ENCODE measurements at places on chromosomes 7 and 10.

DNA sequence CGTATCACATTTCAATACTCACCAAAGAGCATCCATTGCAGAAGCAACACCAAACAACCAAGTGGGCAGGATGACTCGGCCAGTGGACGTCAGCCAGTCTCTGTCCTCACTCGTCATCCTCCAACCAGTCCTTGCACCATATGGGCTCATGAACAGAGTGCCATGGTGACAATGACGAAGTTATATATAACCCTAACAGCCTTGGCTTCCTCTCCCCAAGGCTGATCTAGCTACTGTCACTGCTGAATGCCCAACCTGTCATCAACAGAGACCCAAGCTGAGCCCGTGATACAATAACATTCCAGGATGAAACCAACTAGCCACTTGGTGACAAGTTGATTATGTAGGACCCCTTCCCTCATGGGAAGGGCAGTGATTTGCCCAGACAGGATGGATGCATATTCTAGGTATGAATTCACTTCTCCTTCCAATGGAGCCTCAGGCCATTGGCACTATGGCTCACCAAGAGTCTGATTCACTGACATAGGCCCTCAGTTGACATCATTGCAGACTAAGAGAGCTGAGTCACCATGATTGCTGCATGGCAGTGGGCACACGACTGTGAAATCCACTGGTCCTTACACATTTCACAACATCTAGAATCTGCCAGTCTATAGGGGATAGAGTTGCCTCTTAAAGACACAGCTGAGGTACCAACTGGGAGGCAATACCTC is 26.3 kb upstream of the PPIF start:
- no peak for DNase-seq

- no peak for DNase-seq
These were observed 24.1 kb upstream of the ZC3HAV1L start for GRCh38 chr7:139059905-139060304.

GRCh38 chr10:96279191-96279641 is 7.8 kb upstream of the BLNK start:
- DNase-seq, result no peak

DNA sequence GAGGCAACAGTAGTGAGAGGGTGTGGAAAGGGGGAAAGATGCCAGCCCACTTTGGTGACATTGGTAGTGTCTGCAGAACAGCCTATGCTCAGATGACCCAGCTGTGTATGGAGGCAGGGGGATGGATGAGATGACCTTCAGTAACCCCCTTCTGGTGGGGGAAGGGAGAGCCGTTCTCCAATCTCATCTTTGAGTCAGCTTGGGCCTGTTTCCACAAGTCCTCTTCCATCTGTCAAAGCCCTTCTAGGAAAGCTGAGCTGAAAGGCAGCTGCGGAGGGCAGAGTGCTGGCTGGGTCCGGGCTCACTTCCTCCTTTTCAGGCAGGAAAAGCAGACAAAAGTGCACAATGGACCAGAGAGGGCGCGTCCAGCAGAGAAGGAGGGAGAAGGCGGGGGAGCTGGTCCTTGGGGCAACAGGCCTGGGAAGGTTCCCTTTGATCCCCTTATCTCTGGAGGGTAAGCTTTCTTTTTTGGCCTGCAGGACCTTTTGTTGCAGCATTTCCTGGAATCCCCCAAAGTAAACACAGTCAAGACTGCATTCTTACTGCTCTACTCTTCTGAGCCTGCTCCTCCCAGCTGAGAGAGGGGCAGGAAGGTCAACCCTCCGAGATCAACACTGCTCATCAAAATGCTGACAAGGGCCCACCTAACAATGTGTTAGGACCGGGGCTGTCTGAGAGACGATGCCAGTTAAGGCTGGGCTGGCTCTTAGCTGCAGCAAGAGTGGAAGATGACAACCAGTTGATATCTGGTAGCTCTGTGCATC is 1.2 kb upstream of the LRMDA start:
- DNase-seq, result no peak

- DNase-seq, result no peak
These were observed 131.3 kb downstream of the CACNB2 start for GRCh38 chr10:18271491-18271890.

DNA sequence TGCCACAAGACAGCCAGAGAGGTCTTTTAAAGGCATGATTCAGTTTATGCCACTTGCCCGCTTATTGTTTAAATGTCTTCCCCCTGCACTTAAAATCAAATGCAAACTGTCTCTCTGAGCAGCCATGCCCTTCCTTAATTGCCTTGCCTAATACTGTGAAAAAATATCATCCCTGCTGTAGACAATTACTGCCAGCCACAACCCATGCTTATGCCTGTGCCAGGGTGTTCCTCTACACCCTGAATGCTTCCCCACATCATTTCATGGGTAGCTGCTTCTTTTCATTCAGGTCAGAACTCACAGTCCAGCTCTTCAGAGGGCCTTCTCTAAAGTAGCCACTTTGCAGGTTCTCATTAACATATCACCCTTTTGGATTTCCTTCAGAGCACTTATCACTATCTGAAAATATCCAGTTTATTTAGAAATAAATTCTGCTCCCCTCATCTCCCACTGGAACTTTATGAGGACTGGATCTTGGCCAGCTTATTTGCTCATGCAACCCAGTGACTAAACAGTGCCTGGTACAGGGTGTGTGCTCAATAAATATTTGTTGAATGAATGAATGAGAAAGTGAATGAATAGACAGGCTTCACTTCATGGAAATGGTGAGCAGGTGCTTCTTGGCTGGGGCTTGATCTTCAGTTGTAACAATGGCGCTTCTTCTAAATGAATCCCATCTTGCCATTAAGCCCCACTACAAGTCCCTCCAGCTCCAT is 162.4 kb upstream of the MDFIC start:
- no peak for DNase-seq

DNA sequence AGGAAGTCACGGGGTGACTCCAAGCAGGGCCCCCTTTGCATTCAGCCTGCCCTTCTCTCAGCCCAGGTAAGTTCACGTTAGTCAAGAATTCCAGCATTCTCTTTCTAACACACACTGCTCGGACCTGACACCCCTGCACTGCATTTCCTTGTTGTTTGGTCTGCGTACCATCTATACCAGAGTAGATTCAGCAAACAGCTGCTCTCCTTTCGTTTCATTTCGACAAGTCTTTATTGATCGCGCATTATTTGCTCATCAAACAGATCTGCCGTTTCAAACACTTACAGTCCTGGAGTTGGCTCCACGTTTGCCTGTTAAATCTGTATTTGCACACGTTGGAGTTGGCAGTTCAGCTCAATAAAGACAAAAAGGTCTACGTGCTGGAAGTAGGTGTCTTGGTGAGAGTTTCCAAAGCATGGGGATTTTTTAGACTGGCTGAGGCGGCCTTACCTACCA is 495.1 kb downstream of the RPS24 start:
- DNase-seq, result no peak

DNA sequence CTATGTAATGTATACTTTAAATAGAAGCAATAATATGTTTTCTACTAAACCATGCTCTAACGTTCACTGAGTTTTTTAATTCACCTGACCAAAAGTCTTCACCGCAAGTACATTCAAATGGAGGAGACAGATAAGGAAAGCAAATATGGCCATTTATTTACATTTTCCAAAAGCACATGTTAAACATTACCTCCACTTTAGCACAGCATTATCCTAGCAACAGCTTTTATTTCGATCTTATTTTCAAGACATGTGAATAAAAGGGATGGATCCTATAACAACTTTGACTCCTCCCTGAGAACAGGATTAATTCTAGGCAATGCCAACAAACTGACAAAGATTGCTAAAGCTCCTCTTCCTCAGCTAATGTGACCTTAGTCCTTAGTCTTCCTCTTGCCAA is 11.5 kb upstream of the GRM8 start:
- DNase-seq, result no peak

DNA sequence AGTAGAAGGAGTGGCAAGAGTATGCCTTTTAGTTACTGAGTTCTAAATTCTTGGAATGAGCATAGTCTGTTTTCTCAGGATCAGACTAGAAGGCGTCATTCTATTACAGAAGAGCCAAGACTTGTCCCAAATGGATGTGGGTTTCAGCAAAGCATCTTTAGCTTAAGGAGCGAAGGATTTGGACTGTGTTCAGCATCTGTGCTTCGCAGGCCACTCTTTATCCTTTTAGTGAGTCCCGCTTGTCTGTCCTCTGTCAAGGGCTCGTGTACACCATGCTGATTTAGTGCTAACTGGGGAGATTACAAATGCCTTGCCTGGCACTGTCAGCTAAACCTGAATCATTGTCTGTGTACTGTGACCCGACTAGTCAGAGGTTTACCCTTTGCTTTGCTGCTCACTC is 465.7 kb downstream of the AUTS2 start:
- DNase-seq, result no peak

DNA sequence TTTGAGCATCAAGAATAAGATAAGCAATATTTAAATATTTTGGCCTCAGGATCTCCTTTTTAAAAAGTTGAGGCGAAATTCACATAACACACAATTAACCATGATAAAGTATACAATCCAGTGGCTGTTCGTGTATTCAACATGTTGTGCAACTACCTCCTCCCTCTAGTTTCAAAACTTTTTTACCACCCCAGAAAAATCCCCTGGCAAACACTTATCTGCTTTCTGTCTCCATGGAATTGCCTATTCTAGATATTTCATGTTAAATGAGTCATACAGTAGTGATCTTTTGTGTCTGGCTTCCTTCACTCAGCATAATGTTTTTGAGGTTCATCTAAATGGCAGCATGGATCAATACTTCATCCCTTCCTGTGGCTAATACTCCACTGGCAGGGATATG is 31.8 kb upstream of the IL15RA start:
- DNase-seq, result no peak

GRCh38 chr10:48695636-48696534 is 11.2 kb downstream of the WDFY4 start:
- DNase-seq, result no peak

DNA sequence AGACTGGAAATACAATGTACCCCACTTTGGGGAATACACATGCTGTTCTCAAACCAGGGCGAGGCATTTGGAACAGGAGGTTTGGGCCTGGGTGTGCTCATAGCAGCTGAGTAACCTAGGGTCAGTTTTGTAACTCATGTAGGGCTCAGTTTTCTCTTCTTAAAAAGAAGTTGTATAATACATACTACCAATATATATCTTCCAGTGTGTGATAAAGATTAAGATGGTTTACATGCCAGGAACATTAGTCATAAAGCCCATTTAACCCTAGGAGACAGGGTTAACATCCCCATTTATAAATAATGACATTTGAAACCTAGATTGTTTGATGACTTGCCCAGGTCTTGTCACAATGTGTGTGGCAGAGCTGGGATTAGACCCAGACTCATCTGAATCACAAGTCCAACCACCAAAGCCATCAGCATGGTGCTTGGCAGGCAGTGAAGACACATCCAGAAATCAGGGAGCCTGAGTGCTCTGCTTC is 6.0 kb downstream of the AKR1B10 start:
- DNase-seq, result no peak

DNA sequence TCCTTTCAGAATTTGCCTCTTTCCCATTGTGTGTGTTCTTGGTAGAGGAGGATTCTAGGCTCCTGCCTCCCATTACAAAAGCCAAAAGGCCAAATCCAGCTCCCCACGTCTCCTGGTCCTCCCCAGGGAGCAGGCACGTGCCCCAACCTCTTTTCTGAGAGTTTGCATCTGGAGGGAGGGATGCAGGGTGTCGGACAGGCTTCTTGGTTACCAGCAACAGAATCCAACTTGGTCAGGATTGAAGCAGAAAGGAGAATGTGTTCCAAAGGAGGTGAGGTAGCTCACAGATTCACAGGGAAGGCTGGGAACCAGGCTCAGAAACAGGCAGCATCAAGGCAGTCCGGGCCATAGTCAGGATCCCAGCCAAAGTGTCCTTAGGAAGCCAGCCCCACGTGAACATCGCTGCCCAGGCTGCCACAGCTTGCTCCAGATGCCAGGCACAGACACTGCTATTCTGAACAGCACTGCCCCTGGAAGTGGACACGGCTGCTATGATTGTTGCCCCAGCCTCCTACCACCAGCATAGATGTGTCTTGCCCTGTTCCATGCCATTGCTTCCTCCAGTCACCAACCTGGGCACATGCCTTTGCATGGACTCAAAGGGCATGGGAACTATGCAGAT is 264.2 kb upstream of the ZMIZ1 start:
- DNase-seq, result no peak

DNA sequence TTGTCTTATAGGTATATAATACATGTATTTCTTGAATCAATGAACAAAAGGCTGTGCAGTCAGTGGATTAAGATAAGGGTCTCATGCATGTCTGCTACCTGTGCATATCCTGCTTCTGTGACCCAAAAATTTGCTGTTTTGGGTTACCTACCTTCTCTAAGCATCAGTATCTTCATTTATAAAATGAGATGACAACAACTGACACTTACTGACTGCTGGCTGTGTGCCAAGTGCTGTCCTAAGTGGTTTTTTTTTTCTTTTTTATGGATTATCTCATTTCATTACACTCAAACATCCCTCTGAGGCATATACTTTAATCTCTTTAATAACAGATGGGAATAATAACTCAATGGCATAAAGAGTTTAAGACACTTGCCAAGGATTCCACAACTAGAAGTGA is 2.1 kb downstream of the PDK4 start:
- DNase-seq, result no peak

- DNase-seq, result no peak
These were observed 103.1 kb downstream of the NRF1 start for GRCh38 chr7:129714514-129715063.

GRCh38 chr7:41729059-41729458 is 26.2 kb upstream of the INHBA start:
- DNase-seq, result no peak

- no peak for DNase-seq
These were observed 3.4 kb downstream of the TWIST1 start for GRCh38 chr7:19113855-19114550.

- no peak for DNase-seq
These were observed 678 bp downstream of the SH2B2 start for GRCh38 chr7:102287111-102287980.

DNA sequence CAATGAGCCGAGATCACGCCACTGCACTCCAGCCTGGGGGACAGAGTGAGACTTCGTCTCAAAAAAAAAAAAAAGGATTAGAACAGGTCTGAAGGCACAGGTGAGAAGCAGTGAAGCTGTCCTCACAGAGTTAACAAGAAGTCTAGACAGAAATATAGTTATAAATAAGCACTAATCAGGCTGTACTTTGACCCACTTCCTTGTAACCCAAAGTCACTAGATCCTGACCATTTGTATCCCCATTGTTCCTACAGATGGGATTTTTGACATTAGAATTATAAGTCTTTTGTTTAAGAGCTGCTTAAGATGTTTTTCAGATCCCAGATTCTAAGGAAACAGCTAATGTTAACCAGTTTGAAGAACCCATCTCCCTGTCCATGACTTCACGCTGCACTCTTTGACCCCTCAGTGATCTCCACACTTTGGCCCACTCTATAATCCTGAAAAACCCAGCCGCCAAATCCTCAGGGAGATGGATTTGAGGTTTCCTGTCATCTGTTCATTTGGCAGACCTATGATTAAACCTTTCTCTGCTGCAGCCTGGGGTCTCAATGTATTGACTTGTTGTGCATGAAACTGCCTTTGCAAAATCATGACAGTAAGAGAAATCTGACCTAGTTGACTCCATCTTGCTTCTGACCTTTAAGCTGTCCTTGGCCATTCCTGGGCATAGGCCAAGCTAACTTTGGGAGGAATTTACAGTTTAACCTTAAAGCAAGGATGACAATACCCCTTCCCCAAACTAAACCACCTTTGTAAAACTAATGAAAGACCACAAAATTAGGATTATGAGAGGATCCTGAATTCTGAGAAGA is 11.4 kb downstream of the SSMEM1 start:
- no peak for DNase-seq

- no peak for DNase-seq
These were observed 1259.7 kb downstream of the XPNPEP1 start for GRCh38 chr10:108663587-108663986.
